ENCODE measurements at places on chromosomes 11 and 22. TPM values are rescaled to one million over a fixed set of nuclear protein-coding genes. Genes with fewer than 3 reads are reported as not detected.

The TSPAN18 gene
- not detected for total RNA-seq

The MOV10L1 gene
- not detected for total RNA-seq

The BTG4 gene
- not detected for total RNA-seq

The C11orf97 gene
- total RNA-seq = not detected

The SCUBE2 gene
- not detected for total RNA-seq

The MMP13 gene
- not detected for total RNA-seq

The OTOG gene
- not detected for total RNA-seq

The SMC1B gene
- 2.5 TPM for total RNA-seq

The CARS1 gene
- total RNA-seq = 18.8 TPM

The PANX2 gene
- 19.5 TPM for total RNA-seq

The NCAM1 gene
- 1.4 TPM for total RNA-seq

The DMC1 gene
- total RNA-seq = 19.8 TPM

The GSTT2B gene
- 0.81 TPM for total RNA-seq

The THAP12 gene
- 18.7 TPM for total RNA-seq

Measured in Caki2 (cell line).